ENCODE measurements at places on chromosomes 7 and 10.
A peak's percentile ranks its signal among the peaks of the same experiment; 100 is the strongest.

DNA sequence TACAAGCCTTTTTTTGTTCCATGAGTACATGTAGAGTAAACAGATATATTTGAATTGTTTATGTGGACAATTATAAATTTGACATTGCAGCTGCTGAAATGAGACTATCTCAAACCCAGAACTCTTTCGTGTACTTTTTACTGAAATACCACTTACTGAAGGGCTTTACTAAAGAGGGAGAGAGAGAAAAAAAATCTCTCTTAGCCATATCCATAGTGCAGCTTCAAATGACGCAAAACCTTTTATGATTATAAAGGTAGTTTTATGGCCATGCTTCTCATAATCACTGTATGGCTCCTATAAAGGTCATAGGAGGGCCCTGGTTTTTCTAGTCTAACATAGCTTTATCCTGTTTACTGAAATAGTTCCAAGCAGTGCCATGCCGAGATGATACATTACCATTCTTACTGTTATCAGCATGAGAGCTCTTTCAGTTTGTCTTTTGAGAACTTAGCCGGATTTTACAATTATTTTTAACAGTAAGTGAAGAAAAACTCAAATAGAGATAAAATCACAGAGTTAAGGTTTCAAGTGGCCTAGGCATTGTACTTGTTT is 35.1 kb downstream of the KCND2 start:
- DNase-seq, result no peak

GRCh38 chr10:117926491-117926890 is 120.2 kb downstream of the RAB11FIP2 start:
- no peak for DNase-seq

GRCh38 chr10:36111676-36112075 is 469.6 kb upstream of the FZD8 start:
- DNase-seq, result no peak

DNA sequence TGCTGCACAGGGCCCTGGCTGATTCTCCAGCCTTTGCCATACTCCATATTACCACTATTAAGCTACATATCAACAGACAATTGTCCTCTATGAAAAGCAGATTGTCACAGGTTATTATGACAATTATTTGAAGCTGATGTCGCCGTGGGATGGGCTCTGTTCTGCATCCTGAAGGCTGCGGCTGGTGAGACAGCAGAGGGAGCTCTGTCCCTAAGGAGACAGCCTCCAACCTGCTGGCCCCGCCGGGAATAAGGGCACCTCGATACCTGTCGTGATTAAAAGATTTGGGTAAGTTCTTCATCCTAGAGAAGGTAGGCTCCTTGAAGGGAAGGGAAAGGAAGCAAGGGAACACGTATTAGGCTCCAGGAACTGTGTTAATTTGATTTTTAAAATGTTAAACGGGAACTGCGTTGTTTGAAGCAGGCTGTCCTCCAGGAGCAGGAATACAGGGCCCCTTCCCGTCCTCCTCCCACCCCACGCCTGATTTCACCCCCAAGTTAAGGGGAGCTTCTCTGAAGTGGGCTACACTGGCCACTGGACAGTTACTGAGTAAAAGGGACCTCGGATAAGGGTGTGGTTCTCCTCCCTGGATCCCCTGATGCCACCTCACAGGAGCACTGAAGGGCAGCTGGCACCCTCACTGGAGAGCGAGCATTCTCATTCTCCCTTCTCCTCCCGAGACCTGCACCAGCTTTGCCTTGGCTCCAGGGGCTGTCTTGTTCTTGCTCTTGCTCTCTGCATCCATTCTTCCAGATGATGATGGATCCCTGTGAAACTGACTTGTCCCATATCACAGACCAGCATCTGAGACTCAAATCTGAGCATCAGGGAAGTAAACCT is 11.8 kb upstream of the TIAL1 start:
- peak; percentile 35 for DNase-seq

DNA sequence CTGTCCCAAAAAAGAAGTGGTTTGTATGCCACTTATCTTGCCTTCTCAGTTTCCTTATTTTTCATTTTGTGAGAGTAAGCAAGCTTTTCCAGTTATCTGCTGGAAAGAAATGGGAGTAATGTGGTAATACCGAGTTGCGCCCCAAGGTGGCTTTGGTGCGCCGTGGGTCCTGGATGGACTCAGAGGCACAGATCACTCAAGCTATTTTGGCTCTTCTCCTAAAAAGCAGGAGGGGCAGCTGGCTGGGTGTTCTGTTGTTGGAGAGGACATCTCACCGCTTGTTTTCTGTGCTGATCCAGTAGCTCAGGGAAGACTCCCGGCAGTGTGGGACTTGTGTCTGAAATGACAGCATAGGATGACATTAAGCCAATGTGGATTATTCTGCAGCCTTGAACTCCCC is 16.4 kb downstream of the PRKRIP1 start:
- peak; percentile 63 for DNase-seq

DNA sequence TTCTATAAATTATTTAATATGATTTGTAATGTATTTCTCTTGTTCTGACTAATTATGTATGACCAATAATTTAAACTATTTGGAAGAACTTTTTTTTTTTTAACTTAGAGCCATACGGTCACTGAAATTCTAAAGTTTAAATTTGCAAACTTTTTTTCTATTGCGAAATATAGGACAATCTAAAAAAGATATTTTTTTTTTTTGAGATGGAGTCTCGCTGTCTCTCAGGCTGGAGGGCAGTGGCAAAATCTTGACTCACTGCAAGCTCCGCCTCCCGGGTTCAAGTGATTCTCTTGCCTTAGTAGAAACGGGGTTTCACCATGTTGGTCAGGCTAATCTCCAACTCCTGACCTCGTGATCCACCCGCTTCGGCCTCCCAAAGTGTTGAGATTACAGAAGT is 130.5 kb downstream of the CPED1 start:
- DNase-seq, result no peak

GRCh38 chr10:29392376-29393021 is 103.6 kb downstream of the LYZL1 start:
- peak; percentile 43 for DNase-seq

- no peak for DNase-seq
Observed at GRCh38 chr10:14547816-14548215, 217.1 kb upstream of the FRMD4A start.

GRCh38 chr10:128808921-128809440 is 658.1 kb upstream of the MGMT start:
- no peak for DNase-seq

GRCh38 chr7:45099891-45100760 is 11.4 kb upstream of the NACAD start:
- DNase-seq, result no peak

GRCh38 chr10:80051993-80052392 is 26.5 kb upstream of the TMEM254 start:
- DNase-seq, result no peak

- DNase-seq, result no peak
Observed at GRCh38 chr7:82578430-82578829, 134.9 kb upstream of the CACNA2D1 start.

DNA sequence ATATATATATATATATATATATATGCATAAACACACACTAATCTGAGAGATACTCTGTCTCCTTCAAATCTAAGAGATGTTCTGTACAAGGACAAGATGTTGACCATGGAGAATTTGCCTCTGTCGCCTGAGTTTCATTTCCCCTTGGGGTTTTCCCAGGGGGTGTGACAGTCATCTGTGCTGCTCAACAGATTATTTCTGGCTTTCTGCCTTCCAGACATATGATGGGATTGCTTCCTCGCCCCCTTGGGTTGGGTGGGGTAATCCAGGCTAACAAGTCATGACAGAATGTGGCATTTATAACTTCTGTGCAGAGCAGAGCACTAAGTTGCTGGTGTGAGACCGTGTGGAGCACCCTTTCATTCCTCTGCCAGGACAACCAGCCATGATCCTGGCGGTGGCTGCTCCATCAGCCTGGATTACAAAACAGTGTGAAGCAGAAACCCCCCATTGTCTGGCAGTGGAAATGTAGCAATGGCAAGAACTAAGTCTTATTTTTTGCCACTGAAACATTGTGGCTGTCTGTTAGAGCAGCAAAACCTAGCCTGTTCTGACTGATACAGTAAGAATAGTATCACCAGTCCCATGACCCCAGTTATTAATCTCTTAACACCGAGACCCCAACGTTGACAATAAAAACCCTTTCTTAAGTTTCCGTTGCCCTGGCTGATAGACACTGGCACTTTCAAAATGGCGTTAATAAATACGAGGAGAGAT is 13.7 kb upstream of the USP6NL start:
- DNase-seq, result no peak

DNA sequence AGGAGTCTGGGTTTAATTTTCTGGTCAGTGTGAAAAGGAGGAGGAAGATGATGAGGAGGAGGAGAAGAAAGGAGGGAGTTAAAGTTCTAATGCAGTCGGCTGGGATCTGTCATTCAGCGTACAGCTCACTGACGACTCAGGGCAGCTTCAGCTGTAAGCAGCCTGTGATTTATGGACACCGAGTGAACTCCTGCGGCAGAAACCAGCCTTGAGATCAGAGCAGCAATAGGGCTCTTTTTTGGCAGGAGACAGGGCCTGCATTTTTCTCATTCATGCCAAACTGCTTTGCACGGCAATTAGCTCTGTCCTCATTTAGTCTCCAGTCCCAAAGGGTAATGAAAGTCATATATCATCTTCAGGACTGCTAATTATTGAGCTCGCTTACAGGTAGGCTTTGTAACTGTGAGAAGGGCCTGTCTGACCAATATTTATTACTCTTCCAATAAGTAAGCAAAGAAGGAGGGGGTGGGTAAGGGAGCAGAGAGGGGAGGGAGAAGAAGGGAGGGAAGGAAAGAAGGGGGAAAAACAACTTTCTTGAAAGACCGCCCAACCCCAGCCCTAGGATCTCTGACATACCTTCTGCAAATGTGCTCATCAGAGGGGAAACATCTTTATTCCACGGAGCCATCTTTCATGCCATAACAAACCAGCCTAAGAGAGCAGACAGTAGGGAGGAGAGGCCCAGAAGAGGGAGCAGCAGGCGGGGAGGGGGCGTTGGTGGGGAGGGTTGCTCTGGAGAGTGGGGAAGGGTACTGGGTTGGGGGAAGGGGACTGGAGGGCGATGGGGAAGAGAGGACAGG is 48.1 kb upstream of the COMTD1 start:
- no peak for DNase-seq

DNA sequence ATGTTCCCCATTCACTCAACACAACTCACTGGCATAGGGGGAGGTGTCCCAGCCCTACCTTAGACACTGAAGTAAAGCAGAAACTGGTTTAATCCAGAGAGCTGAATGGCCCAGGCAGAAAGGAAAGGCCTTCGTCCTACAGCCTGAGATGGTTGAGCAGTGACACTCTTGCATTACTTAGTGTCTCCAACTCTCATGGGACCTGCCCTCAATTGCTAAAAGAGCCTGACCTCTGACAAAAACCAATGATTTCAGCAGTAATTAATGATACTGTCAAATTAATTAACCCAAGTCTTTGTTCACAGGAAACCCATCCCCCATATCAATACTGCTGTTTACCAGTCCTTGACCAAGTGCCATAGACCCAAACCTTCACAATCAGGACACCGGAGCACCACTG is 48.6 kb downstream of the ICA1 start:
- DNase-seq, result no peak

DNA sequence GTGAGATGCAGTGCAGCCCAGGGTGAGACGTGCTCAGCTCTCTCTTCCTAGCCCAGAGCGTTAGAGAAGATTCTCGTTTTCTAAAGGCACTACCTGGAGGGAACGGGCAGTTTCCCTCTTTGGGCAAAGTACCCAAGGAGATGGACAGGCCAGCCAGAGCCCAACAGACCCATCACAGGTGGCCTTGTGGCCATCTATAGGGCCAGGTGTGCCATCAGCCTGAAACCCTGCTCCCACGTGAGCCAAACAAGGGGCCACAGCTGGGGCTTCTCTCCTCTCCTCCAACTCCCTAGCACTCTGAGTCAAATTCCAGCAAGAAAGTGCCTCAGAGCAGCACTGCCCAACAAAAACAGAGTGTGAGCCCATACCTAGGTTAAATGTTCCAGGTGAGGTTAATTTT is 22.3 kb downstream of the CHST15 start:
- DNase-seq, result no peak

GRCh38 chr10:73044378-73045285 is 52.0 kb downstream of the P4HA1 start:
- no peak for DNase-seq

- no peak for DNase-seq
Observed at GRCh38 chr10:113992471-113993011, 51.1 kb upstream of the ADRB1 start.

All from stimulated activated CD4-positive, alpha-beta T cell treated with anti-CD3 and anti-CD28 coated beads, Interleukin-2, amount 100 ng/mL, for 24 hours (primary cell).